ENCODE measurements at places on chromosomes 5 and 9.

- DNase-seq: no peak
These were observed 3.2 kb downstream of the TESK1 start for GRCh38 chr9:35608221-35608620.

DNA sequence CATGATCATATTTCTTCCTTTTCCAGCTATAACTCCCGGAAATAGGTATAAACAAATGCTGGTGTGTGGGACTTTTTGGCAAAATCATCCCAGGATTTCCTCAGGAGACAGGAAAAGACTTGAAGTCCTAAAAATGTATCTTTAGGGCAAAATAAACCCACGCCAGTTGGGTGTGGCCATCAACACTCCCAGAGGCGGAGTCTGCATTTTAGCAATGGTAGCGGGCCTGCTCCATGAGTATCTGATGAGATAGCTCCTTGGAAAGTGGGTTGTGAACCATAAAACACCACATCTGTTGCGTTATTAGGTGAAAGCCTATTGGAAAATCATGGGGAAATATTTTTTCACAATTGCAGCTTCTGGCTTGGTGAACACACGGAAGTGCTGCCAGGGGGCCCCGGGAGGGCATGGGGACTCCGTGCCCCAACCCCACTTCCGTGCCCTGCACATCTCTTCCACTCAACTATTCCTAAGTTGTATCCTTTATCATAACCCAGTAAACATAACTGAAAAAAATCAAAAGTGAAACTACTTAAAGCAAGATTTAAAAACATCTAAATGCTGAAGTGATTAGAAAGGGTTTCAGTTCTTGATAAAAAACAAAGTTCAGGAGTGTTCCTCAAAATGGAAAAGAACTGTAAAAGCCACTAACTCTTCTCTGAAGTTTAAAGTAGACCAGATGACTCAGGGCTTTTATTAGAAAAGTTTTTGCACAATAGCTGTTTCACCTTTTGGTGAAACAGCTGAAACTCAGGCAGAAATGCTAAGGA lies 111.2 kb downstream of the LRRC70 start:
- no peak for DNase-seq

- no peak for DNase-seq
These were observed 821.2 kb downstream of the PTPRD start for GRCh38 chr9:9791611-9792010.

DNA sequence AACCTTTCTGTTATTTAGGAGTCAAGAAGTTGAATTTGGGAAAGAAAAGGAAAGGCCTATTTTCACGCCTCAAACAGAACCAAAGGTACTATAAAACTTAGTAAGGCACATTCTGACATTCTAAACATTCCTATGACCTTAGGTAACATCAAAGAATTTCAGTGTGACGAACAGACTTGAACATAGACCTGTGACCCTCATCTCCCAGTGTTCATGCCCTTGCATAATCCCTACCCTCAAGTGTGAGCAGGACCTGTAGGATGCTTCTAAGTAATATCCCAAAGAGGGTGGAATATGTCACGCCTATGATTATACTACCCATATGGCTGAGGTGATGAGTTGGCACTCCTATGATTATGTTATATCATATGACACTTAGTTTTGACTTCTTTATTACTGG lies 540.9 kb downstream of the KIF4B start:
- DNase-seq: no peak

GRCh38 chr5:107526270-107526937 lies 144.3 kb downstream of the EFNA5 start:
- DNase-seq: no peak

- no peak for DNase-seq
These were observed at the start of gene IL17B for GRCh38 chr5:149379177-149379761. IL17B (minus strand) TSS chr5:149379292; CDS start chr5:149379225, 67 bp downstream.

DNA sequence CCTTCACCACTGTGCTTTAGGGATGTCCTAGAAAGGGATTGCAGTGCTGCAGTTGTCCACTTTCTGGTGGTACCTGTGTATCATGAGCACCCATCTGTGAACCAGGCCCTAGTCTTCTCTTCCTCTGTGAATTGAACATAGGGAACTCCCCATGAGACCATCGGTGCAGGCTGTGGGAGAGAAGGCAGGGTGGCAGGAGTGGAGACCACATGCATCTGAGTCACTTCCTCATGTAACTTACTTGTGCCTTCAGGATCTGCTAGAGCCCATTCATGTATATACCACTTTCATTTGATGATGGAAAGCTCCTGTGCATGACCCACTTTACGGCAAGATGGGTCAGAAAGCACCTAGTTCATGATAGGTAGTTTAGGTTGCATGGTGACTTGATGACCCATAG lies 478.1 kb upstream of the CDH9 start:
- no peak for DNase-seq

- no peak for DNase-seq
These were observed 26.1 kb downstream of the SMIM32 start for GRCh38 chr5:136166909-136167308.

- DNase-seq: no peak
These were observed 753.2 kb upstream of the DMAC1 start for GRCh38 chr9:8552732-8553131.

- DNase-seq: no peak
These were observed 60.2 kb upstream of the FAM120AOS start for GRCh38 chr9:93513606-93514005.

DNA sequence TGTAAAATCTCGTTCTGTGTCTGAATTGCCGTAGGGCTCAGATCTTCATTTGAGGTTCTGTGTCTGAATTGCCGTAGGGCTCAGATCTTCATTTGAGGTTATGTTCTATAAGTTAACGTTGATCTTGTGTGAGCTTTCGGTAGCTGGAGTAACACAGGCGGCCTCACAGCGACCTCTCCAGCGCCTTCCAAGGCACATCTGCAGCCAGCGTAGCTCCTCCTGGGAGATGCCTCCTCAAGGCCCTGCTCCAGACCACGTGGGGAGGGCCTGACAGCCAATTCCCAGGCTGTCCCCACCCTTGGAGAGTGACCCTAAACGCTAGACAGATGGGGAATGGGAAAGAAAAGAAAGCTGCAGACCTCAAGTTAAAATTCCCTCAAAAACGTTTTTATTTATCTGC lies 8.7 kb upstream of the AHRR start:
- DNase-seq: no peak

- DNase-seq: no peak
These were observed 245.0 kb downstream of the ADAMTSL1 start for GRCh38 chr9:18718932-18719331.

GRCh38 chr5:54460181-54460919 lies 4.9 kb downstream of the HSPB3 start:
- no peak for DNase-seq

DNA sequence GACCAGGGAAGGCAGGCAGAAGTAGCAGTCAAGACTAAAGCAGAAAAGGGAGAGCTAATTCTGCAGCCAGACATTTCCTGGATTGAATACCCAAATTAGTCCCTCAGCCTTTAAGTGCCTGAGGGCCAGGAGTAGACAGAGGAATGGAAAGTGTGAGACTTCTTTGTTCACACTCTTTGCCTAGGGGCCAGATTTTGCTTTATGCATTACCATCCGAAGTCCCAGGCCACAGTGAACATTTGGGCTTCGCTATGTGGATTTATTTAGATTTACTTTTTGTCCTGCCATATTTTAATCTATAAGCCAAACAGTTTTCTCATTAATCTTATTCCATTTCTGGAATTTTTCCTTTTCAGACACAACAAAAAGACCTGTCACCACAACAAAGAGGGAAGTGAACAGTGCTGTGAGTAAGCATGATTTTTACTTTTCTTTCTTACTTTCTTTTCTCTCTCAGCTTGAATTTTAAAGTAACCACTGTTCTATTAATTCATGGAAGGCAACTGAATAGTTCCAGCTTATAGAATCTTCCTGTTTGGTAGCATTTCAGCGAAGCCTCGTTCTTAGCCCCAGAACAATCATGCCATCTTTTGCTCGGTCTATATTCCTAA lies 52.6 kb downstream of the PDCD1LG2 start:
- no peak for DNase-seq

Measured in activated naive CD8-positive, alpha-beta T cell treated with anti-CD3 and anti-CD28 coated beads, Interleukin-2, amount 50 U/mL, for 16 hours (primary cell).